ENCODE measurements at places on chromosomes 3 and 15. TPM values are rescaled to one million over a fixed set of nuclear protein-coding genes. Genes with fewer than 3 reads are reported as not detected.

COL6A5 gene
- 0.41 TPM for total RNA-seq

CAMK2N2 gene
- total RNA-seq = 0.31 TPM

HES1 gene
- 44.3 TPM for total RNA-seq

ACY1 gene
- 68.1 TPM for total RNA-seq

SLCO2A1 gene
- total RNA-seq = 169 TPM

TMIE gene
- total RNA-seq = 0.79 TPM

GABRB3 gene
- 6.9 TPM for total RNA-seq

- no peak overlapping the region for H3K4me3 ChIP-seq
- no peak overlapping the region for H3K27ac ChIP-seq
- no peaks in the 10 kb centered on the region for H3K27me3 ChIP-seq
- no peaks in the 10 kb centered on the region for H3K4me1 ChIP-seq
Measured at GRCh38 chr3:84925571-84925970, 33.2 kb upstream of the CADM2 start.

DNA sequence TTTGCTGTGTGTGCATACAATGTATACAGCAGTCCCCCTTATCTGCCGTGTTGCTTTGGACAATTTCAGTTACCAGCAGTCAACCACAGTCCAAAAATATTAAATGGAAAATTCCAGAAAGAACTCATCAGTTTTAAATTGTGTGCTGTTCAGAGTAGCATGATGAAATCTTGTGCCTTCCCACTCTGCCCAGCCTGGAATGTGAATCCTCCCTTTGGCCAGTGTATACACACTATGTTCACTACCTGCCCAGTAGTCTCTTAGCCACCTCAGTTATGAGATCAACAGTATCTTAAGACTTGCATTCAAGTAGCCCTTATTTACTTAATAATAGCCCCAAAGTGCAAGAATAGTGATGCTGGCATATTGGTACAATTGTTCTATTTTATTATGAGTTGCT is 133.6 kb upstream of the ABHD17C start:
- H3K36me3 ChIP-seq = peaks cover 2% of the 10 kb centered on the region
- H3K27ac ChIP-seq = no peak overlapping the region
- H3K4me1 ChIP-seq = no peaks in the 10 kb centered on the region
- no peak for DNase-seq

DNA sequence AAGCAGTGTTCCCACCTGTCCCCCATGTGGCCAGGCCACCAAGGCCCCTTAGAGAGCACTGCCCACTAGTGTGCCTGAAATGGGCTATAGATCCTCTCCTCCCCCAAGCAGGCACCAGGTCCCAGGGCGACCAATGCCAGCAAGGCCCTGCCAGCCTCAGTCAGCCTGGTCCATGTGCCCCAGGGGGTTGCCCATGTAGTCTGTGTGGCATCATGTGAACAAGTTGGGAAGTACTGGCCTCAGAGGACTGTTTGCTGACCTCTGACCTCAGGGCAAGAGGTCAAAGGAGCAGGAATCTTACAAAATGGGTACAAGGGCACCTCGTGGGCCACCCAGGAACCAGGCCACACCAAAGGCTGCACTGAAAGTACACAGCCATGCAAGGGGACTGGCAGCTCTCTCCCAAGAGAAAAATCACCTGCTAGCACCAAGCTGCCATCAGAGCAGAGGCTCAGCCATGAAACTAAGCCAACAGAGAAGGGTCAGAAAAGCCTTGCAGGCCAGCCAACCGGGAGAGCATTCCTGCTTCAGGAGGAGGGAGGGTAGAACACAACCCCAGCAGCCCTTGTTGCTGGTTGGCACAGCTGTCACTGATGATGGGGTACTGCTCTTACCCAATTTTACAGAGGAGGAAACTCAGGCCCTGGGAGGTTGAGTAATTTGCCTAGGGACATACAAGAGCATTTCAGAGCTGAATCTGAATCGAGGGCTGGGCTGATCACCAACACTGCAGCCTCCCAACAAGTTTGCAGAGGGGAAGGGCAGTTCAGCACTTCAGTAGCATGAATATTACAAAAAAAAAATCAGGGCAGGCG is 5.2 kb upstream of the FURIN start:
- H3K36me3 ChIP-seq = no peaks in the 10 kb centered on the region
- no peak for DNase-seq
- H3K4me3 ChIP-seq = no peak overlapping the region
- no peaks in the 10 kb centered on the region for H3K4me1 ChIP-seq
- H3K27ac ChIP-seq = no peak overlapping the region
- H3K27me3 ChIP-seq = no peaks in the 10 kb centered on the region

GRCh38 chr3:160162440-160162839 is 62.8 kb upstream of the C3orf80 start:
- H3K27ac ChIP-seq = no peak overlapping the region
- no peaks in the 10 kb centered on the region for H3K4me1 ChIP-seq
- H3K4me3 ChIP-seq = no peak overlapping the region
- no peaks in the 10 kb centered on the region for H3K27me3 ChIP-seq

- no peaks in the 10 kb centered on the region for H3K36me3 ChIP-seq
- no peaks in the 10 kb centered on the region for H3K27me3 ChIP-seq
- no peak overlapping the region for H3K4me3 ChIP-seq
- H3K4me1 ChIP-seq = no peaks in the 10 kb centered on the region
Measured at GRCh38 chr3:115134648-115135347, 12.3 kb downstream of the ZBTB20 start.

- no peak overlapping the region for H3K4me3 ChIP-seq
- no peaks in the 10 kb centered on the region for H3K27me3 ChIP-seq
- H3K4me1 ChIP-seq = no peaks in the 10 kb centered on the region
- DNase-seq = no peak
- no peak overlapping the region for H3K27ac ChIP-seq
Measured at GRCh38 chr3:69419276-69419675, 33.4 kb upstream of the FRMD4B start.

GRCh38 chr3:146223401-146224373 is 27.2 kb downstream of the PLSCR4 start:
- H3K27ac ChIP-seq = peak overlapping the region; percentile 27
- H3K4me1 ChIP-seq = no peaks in the 10 kb centered on the region
- no peaks in the 10 kb centered on the region for H3K27me3 ChIP-seq
- H3K36me3 ChIP-seq = no peaks in the 10 kb centered on the region
- H3K4me3 ChIP-seq = no peak overlapping the region

GRCh38 chr3:46824211-46824970 is 38.9 kb downstream of the MYL3 start:
- H3K4me1 ChIP-seq = no peaks in the 10 kb centered on the region
- H3K36me3 ChIP-seq = no peaks in the 10 kb centered on the region
- no peak overlapping the region for H3K4me3 ChIP-seq
- no peak overlapping the region for H3K27ac ChIP-seq
- no peak for DNase-seq

DNA sequence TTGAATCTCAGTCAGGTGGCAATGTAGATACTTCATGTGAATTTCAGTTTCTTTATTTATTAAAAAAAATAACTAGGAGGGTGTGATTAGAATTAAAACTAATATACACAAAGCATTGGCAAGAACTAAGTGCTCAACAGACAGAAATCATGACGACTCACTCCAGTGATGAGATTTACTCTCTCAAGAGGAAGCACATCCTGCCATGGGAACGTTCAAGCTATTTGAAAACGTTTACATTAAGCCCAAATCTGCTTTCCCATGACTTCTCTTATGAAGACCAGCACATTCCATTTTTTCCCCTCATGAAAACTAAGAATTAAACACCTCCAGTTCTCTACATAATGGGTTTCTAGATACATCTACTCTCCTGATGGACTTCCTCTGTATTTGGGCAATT is 8.5 kb downstream of the WDR53 start:
- H3K27ac ChIP-seq = no peak overlapping the region
- H3K4me1 ChIP-seq = no peaks in the 10 kb centered on the region
- H3K36me3 ChIP-seq = no peaks in the 10 kb centered on the region

DNA sequence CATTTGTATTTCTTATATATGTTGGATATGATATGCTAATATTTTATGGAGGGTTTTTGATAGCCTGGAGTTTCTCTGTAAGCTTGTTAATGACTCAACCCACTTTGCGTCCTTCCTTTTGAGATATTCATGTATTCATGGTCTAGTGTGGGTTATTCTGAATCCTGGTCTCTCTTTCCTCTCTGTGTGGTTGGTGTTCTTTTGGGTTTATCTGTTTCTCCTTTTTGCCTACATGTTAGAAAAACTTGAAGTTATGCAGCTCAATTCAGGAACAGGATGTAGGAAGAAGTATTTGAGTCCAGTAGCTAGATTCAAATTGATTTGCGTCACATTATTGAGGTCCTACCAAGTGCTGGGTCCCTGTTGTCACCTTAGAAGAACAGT is 28.1 kb downstream of the CMTM7 start:
- no peaks in the 10 kb centered on the region for H3K36me3 ChIP-seq
- H3K4me1 ChIP-seq = peaks cover 39% of the 10 kb centered on the region
- H3K27me3 ChIP-seq = no peaks in the 10 kb centered on the region
- DNase-seq = no peak
- H3K4me3 ChIP-seq = no peak overlapping the region

DNA sequence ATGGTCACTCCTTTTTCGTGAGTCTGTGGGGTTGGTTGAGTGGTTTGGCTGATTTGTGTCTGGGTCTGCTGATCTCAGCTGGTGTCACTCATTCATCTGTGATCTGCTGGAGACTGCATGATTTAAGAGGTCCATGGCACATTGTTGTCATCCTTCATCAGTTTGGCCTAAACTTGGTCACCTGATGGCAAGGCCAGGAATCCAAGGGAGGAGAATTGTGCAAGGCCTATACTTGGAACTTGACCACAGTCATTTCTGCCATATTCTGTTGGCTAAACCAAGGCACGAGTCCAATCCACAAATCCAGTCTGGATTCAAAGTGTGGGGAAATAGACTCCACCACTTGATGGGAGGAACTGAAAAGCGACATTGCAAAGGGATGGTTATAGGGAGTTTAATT is 67.6 kb downstream of the CMTM8 start:
- H3K27ac ChIP-seq = no peak overlapping the region
- no peaks in the 10 kb centered on the region for H3K36me3 ChIP-seq
- no peak for DNase-seq
- no peaks in the 10 kb centered on the region for H3K27me3 ChIP-seq

GRCh38 chr15:62087671-62088352 is 21.0 kb downstream of the C2CD4A start:
- H3K4me1 ChIP-seq = peaks cover 7% of the 10 kb centered on the region
- no peak overlapping the region for H3K4me3 ChIP-seq
- no peaks in the 10 kb centered on the region for H3K36me3 ChIP-seq

DNA sequence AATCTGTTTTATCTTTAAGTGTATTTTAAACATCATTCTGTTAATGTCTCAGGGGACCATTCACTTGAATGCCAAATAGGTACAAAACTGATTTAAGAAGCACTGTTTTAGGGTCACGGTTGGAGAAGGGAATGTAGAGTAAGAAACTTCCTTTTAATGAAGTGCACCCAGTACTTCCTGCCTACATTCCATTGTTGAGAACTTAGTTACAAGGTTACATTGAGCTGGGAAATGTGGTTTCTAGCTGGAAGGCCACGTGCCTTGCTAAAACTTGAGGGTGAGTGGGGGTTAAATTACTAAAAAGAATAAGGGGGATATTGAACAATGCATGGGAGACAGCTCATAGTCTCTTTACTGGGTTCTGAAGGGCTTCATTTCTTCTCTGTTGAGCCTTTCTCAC is 78.3 kb upstream of the TBC1D5 start:
- no peaks in the 10 kb centered on the region for H3K27me3 ChIP-seq
- H3K4me1 ChIP-seq = no peaks in the 10 kb centered on the region
- DNase-seq = no peak

DNA sequence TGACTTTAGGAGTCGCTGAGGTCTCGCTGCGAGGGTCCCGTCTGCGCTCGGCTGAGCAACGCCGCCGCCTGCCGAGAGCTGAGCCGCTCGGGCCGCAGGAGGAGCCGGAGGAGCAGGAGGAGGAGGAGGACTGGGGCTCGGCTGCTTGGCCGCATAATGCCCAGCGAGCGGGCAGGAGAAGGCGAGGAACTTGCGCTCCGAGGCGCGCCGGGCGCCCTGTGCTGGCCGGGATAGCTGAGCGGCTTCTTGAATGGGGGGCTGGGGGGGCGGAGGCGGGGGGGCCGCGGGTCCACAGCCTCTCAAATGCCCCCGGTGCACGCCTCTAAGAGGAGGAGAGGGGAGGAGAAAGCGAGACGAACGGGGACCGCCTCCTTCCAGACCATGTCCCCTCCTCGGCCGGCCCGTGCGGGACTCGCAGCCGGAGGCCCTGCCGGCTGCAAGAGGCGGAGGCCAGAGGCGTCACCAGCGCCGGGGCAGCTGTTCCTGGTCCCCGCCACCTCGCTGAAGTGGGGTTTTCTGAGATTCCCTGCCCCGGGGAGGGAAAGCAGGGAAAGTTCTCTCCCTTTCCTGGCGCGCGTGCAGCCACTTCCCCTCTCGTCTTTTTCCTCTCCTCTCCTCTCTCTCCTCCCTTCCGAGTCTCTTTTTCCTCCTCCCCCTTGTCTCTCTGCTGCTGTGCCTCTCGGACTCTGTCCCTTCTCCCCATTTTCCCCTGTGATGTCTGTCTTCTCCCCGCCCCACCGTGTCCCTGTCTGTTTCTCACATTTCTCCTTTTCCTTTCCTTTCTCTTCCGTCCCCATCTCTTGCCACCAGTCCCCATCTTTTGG is at the start of gene ADAMTS9:
Gene ADAMTS9, minus strand, starts transcription at position 220 of the 824 bp plus-strand sequence. CDS start 343 bp downstream, outside the sequence.
- peak within 1 kb of the TSS; percentile 98 for H3K27ac ChIP-seq
- H3K4me1 ChIP-seq = no peaks in the 10 kb centered on the region
- H3K36me3 ChIP-seq = no peaks in the 10 kb centered on the region
- no peaks in the 10 kb centered on the region for H3K27me3 ChIP-seq
- DNase-seq = peak; percentile 96
- peak within 1 kb of the TSS; percentile 91 for H3K4me3 ChIP-seq

DNA sequence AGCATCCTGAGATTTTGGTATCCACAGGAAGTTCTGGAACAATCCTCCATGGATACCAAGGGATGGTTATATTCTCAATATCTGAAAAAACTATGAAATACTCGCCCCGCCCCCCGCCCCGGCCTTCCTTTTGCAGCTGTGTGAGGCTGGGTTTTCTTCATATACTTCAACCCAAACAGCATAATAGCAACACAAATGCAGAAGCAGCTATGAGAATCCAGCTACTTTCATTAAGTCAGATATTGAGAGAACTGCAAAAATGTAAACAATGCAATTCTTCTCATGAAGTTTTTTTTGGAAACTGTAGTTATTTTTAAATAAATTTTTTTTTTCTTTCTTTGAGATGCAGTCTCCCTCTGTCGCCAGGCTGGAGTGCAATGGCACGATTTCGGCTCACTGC is 10.9 kb upstream of the IDH2 start:
- H3K27me3 ChIP-seq = no peaks in the 10 kb centered on the region
- DNase-seq = no peak
- no peaks in the 10 kb centered on the region for H3K4me1 ChIP-seq
- H3K36me3 ChIP-seq = no peaks in the 10 kb centered on the region

GRCh38 chr15:55241891-55242290 is 45.1 kb upstream of the RSL24D1 start:
- no peaks in the 10 kb centered on the region for H3K4me1 ChIP-seq
- no peaks in the 10 kb centered on the region for H3K27me3 ChIP-seq
- H3K4me3 ChIP-seq = no peak overlapping the region
- no peaks in the 10 kb centered on the region for H3K36me3 ChIP-seq
- no peak overlapping the region for H3K27ac ChIP-seq

GRCh38 chr15:71316911-71317310 is 201.6 kb downstream of the THSD4 start:
- no peaks in the 10 kb centered on the region for H3K4me1 ChIP-seq
- H3K4me3 ChIP-seq = no peak overlapping the region
- no peak for DNase-seq
- no peak overlapping the region for H3K27ac ChIP-seq
- H3K27me3 ChIP-seq = no peaks in the 10 kb centered on the region
- no peaks in the 10 kb centered on the region for H3K36me3 ChIP-seq

All from kidney (tissue), 22 donors.